ENCODE measurements at places on chromosomes 4 and X.
A peak's percentile ranks its signal among the peaks of the same experiment; 100 is the strongest.

DNA sequence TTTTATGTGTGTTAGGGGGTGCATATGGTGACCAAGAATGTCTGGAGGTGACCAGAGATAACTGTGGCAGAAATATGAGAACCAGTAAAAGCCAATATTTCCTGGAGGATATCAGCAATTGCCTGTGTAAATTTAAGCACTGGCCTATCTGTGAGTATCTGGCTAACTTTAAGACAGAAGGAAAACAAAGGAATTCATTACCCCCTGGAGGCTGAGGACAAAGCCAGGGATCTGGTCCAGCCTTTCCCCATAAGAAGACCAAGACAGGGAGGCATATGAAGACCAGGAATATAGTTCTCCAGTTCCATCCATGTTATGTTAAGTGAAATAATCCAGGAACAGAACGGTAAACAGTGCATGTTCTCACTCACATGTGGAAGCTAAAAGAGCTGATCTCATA lies 49.2 kb downstream of the MFAP3L start:
- no peak for DNase-seq

DNA sequence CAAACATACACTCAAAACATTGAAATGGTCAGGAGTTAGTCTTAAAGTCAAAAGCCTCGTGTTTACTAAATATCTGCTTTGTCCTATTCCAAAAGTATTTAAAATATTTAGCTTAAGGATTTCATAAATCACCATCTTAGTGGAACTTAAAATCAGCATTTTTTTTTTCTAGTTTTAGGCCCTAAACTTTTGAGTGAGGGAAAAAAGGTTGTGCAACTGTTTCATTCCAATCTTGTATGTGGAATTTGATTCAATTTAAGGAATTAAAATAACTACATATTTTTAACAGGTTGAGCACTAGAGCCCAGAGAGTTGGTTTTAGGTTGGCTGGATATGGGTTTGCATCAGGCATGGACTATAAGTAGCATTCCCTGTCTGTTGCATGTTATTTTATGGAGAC lies 35.7 kb upstream of the ANK2 start:
- peak; percentile 48 for DNase-seq

- no peak for DNase-seq
Observed at GRCh38 chr4:100948911-100949310, 398.4 kb downstream of the PPP3CA start.

- no peak for DNase-seq
Observed at GRCh38 chr4:3253808-3254207, 4.8 kb downstream of the MSANTD1 start.

DNA sequence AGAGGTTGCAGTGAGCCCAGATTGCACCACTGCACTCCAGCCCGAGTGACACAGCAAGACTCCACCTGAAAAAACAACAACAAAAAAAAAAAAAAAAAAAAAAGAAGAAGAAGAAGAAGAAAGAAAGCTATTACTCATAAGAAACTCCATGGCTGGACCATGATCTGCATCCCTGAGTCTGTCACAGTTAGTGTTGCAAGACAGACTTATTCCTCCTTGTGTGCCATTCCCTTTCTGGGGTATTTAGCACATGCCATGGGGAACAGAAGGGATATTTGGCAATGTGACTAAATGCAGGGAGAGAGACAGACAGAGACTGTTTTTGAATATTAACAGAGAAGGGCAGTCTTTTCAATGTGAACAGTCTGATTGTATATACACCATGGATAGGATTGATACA lies 16.7 kb upstream of the PDS5A start:
- no peak for DNase-seq

DNA sequence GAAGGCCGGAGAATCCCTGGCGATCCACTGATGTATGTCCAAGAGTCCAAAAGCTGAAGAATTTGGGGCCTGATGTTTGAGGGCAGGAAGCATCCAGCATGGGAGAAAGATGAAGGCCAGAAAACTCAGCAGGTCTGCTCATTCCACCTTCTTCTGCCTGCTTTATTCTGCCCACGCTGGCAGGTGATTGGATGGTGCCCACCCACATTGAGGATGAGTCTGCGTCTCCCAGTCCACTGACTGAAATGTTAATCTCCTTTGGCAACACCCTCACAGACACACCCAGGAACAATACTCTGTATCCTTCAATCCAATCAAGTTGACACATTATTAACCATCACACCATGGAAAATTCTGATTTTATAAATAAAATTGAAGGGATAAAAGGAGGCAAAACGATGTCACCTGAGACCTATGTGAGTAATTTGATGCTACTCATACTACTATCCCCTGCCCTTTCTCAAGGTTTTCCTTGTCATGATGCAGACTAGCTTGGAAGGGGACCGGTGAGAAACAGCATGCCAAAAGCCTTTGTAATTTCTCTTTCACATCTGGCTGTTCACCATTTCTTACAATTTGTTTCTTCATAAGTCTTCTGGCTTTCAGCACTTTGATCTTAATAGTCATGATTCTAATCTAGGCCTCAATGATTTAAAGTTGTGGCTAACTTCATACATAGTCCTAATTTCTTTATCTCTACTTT lies 9.7 kb upstream of the PYURF start:
- DNase-seq: peak; percentile 79

- DNase-seq: no peak
Observed at GRCh38 chrX:7149411-7149810, 1.5 kb upstream of the PUDP start.

- DNase-seq: peak; percentile 94
Observed at GRCh38 chrX:134542485-134542884, 82.5 kb downstream of the HPRT1 start.

DNA sequence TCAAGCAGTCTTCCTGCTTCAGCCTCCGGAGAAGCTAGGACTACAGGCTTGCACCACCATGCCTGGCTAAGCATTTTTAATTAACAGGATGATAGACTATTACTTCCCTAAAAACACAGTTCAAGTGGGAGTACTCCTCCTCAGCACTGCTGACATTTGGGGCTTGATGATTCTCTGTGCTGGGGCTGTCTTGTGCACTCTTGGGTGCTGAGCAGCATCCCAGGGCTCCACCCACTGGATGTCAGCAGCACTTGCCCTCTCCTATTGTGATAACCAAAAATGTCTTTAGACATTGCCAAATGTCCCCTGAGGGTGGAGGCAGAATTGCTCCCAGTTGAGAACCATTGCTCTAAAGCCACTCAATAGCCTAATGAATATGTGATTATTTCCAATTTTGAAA lies 60.4 kb downstream of the CLCN4 start:
- DNase-seq: no peak

DNA sequence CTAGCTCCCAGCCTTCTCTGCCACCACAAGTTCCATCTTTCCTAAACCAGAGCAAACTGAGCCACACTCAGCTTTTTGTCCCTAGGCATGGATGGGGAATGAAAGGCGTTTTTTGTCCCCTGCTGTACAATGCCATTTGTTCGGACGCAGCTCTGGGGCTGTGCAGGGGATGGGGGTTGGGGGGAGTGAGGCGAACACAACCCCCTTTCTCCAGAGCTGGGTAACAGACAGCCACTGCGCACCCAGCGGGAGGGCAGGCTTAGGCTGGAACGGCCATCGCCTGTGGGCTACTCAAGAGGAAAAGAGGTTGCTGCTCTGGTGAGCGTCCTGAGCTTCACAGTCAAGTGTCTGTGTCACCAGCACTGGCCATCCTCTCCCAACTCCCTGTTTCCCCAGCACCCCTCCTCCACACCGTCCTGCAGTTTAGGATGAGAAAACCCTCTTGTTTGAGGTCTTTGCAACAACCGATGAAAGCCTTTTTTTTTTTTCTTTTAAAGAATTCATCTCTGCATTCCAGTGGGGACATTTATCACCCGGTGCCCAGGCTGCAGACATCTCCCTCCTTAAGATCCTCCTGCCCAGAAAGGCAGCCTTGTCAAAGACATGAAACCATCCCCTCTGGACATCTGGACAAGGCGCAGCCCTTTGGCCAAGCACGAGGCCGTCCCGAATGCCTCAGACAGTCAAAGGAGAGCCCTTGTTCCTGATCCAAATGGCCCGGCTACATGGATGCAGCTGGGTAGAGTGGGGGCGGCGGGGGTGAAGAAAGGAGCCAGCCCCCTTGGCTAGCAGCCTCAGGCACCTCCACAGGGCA lies 419.6 kb downstream of the BCOR start:
- peak; percentile 46 for DNase-seq

DNA sequence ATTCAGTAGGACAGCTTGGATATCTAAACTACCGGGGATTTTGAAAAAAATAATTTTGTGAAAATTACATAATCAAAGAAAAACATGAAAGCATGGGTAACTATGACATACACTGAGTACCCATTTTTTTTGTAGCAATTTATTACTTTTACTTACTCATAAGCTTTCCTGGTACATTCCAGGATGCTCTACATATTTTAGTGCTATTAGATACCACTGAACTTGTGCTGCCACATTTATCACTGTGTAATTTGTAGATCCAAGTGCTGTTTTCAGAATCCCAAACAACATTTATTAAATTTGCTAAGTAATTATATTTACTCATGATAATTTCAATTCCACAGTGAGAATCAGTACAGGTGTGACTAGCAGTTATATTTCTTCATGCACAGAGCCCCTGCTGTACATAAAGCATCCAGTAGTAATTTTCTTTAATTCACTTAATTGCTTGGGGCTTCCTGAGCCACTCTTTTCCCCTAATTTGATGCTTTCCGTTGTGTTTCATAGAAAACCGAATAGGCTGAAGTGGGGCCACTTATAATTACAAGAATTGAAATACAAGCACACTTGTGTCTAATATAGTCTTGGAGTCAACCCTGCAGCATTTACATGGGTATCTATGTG lies 2254.4 kb downstream of the ARAP2 start:
- DNase-seq: peak; percentile 8

- no peak for DNase-seq
Observed at GRCh38 chr4:17029964-17030363, 131.5 kb upstream of the LDB2 start.
